ENCODE measurements at places on chromosomes 7 and 10.

- no peak for DNase-seq
These were observed 45.2 kb downstream of the HIPK2 start for GRCh38 chr7:139732471-139733167.

- no peak for DNase-seq
These were observed 58.8 kb downstream of the WDR37 start for GRCh38 chr10:1114719-1115606.

DNA sequence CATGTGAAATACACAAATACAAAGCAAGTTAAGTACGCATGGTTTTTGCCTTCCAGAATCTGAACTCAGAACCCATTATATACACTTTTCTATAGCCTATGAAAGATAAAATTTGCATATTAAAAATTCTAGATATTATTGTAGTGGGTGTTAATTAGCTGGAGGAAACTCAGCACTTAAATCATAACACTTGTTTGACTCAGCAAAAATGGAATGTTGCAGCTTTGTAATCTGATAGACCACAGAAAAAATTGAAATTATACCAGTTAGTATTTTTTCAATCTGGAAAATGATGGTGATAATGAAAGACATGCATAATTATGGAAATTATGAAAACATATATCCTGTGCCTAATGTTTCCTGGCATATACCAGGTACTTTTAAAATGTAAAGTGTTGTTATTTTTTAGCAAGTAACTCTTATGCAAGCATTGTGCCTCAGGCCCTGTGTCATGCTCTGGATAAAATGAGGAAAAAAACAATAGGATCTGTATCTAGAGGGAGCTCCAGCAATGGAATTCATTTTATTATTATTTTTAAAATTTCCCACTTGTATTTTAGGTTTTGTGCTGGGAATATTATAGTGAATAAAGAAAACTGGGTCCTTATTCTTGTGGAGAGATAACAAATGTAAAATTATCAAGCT lies 490.4 kb upstream of the SEMA3A start:
- DNase-seq, result no peak

DNA sequence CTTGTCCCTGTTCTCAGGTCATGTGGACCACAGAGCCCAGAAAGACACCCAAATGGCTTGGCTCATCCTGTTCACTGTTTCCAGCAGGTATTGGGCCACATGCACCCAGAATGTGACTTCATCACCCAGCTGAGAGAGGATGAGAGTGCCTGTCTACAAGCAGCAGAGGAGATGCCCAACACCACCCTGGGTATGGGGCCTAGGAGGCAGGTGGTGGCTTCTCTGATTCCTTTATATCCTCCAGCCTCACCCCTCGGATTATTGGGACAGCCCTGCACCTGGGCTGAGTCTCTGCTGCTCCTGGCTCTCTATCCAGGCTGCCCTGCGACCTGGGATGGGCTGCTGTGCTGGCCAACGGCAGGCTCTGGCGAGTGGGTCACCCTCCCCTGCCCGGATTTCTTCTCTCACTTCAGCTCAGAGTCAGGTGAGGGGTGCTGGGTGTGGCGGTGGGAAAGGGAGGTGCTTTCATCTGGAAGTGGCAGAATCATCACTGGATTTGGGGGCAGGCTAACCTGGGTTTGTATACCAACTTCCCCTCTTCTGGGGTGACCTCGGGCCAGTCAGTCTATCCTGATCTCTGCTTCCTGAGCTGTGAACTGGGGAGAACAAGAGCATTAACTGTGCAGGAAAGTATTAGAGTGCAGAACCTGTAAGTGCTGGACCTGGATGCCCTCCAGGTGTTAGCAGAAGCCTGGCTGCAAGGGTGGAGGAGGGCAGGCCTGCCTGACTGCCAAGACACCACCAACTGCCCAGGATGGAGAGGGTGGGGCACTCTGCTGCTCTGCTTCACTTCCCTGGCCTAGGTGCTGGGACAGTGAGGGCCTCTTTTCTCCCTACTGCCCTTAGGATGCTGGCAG lies 5.2 kb downstream of the GHRHR start:
- DNase-seq, result no peak

DNA sequence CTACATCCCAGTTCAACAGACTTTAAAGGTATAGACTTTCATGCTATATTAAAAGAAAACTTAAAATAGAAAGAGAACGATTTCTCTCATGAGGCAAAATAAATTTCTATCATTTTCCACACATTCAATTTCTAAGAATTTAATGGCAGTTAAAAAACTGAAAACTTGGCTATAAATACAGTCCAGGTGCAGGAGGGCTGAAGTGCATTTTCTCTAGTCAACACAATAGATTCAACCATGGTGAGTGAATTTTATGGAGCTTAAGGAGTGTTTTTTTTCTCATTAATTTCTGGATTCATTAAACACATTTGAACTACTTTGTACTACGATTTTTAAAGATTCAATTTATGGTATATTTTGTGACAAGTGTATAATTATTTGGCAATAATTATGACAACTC lies 240.8 kb upstream of the SLC26A5 start:
- DNase-seq, result no peak

- no peak for DNase-seq
These were observed 32.9 kb upstream of the FOXL3 start for GRCh38 chr7:256981-257646.

DNA sequence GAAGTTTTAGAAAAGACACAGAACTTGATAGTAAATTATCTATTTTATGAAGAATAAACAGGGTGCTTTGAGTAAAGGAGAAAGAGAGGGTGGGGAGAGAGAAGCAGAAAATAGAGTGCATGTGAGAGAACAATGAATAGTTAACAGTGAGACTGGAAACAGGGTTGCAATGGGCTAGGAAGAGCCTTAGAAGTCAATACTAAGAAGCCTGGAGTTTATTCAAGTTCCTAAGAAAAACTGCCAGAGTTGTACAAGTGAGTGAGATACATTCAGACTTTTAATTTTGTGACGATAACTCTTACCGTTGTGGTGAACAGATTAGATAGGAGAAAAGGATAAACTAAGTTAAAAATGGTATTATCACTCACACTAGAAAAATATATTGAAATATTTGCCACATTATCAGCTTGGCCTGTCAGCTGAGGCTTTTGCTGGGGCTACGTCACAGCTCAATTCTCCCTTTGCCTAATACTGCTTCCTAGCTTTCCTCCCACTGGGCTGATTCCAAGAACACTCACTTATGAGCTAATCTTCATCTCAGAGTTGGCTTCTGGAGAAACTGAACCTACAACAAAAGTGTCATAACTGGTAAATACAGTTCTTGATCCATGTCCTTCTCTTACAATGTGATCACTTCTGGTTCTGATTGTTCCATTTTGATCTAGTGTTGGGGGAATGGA lies 92.7 kb downstream of the SEMA3D start:
- no peak for DNase-seq

GRCh38 chr10:114350751-114351150 lies 53.6 kb downstream of the AFAP1L2 start:
- no peak for DNase-seq

DNA sequence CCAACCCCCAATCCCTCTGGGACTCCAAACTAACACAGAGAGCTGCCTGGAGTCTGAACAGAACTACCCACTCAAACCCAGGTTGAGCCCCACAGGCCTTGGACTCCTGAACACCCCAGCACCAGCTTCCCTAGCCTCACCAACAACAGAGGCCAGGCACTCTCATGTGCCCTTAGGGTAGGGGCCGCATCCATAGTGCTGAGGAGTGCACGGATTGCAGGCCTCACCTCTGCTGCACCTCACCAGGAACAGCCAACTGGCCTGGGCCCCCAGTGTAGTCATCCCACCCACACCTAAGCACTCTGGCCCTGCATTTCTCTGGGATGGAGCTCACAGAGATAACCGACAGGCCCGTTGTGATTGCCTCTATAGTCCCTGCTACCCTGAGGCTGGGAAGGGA lies 194.2 kb downstream of the HPSE2 start:
- DNase-seq, result no peak

- no peak for DNase-seq
These were observed 81.0 kb downstream of the CNOT4 start for GRCh38 chr7:135428879-135429278.

GRCh38 chr7:153152801-153153422 lies 393.4 kb downstream of the ACTR3B start:
- DNase-seq, result no peak

- DNase-seq, result no peak
These were observed 631.7 kb upstream of the GALNT17 start for GRCh38 chr7:70500261-70500660.

DNA sequence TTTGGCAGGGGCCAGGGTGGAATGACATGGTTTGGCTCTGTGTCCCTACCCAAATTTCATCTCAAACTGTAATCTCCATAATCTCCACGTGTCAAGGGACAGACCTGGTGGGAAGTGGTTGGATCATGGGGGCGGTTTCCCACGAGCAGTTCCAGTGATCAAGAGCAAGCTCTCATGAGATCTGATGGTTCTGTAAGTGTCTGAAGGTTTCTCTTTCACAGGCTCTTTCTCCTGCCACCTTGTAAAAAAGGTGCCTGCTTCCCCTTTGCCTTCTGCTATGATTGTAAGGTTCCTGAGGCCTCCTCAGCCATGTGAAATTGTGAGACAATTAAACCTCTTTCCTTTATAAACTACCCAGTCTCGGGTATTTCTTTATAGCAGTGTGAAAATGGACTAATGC lies 188.3 kb downstream of the CHCHD3 start:
- DNase-seq, result no peak

DNA sequence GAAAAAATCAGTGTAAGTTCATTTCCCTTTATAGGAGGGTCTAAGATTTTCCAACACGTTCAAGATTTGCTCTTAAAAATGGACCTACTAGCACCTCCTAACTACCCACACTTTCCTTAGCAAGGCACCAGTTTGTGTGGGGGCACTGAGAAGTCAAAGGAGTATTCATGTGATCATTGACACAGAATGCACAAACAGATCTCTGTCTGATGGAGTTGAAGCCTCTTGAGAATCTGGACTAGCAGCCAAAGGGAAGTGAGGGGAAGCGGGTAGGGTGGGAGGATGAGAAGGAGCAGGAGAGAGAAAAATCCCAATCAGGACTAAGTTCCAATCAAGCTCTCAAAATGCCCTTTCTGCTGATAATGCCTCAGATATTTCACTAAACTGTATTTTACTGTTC lies 4.1 kb downstream of the MMS19 start:
- DNase-seq, result no peak

DNA sequence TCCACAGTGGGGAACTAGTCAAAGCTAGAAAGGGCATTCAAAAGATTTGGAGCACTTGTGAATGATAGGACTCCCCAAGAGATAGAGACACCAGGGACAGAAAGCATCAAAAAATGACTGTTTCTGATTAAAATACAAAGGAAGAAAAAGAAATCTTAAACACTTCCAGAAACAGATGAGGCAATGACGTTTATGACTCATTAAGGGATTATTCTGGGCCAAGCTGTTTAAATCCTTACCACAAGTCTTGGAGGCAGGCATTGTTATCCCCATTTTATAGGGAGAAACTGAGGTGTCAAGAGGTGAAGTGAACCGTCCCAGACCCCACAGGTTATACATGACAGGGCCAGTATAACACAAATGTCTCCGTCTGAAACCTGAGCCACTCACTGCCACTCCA lies 68.3 kb upstream of the AMPH start:
- no peak for DNase-seq

GRCh38 chr10:8289186-8289924 lies 234.9 kb downstream of the GATA3 start:
- DNase-seq, result no peak

- no peak for DNase-seq
These were observed 13.9 kb downstream of the CREB3L2 start for GRCh38 chr7:137987968-137988367.

DNA sequence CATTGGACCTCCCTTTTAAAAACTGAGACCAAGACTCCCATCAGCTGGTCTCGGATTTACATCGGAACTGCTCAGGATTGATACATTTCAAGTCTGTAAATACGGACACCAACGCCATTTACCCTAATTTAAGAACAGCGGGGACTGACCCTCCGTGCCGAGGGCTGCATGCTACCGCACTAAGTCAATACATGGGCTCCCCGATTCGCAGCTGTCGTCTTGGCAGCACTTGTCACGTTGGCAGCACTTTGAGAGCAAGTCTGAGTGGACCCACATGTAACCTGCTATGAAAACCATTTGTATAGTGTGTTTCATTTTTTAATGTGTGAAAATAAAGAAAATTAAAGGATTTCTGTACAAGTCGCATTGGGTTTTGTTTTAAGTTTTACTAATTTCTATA lies 83.4 kb downstream of the EZH2 start:
- no peak for DNase-seq

DNA sequence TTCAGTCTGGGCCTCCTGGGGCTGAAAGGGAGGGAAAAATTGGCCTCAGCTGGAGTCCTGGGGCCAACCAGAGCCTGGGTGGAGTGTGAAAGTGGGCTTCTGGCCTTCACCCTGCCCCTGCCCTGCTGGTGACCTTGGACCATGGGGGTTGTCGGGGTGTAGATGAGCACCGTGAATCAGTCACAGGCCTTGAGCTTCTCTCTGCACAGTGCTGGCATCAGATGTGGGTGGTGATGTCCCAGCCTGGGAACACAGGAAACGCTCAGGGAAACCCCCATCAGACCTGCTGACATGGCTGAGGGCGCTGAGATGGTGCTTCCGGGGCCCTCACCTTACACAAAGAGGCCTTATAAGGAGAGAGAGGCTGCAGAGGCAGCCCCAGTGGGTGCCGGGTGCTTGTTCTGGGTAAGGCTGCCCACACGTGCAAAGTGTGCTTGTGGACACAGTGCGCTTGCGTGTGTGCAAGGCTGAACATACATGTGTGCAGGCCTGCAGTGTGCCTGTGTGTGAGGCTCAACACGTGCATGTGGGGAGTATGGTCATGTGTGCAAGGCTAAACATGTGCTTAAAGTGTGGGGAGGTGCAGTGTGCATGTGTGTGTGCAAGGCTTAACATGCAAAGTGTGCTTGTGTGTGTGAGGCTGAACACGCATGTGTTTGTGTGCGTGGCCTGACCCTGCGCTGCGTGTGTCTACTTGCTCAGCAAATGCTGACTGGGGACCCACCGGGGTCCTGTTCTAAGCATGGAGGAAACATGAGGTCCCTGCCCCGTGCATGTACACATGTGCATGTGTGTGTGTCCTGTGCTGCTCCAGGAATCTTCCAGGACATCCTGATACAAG lies 6.5 kb downstream of the ARPC1B start:
- DNase-seq, result peak; percentile 95

- no peak for DNase-seq
These were observed 92.1 kb downstream of the SIRT1 start for GRCh38 chr10:67976292-67977245.

DNA sequence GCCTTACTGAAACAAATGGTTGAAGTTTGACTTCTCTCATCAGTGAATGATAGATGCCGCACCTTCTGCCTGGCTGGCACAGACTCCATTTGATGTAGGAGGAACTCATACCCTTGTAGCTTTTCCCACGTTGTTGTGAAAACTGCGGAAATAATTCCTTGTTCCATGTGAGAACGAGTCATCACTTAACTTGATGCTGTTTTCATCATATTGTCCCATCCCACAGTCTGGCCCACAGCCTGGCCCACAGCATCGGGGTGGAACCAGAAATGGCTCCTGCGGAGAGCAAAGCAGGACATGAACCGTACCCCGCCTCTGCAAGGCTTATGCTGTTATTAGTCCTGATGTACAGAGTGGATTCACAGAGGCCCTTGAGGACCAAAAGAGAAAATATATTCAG lies 587.0 kb downstream of the SDK1 start:
- no peak for DNase-seq

Measured in stimulated activated CD4-positive, alpha-beta T cell treated with anti-CD3 and anti-CD28 coated beads, Interleukin-1b, Interleukin-23, amount 100 ng/mL, for 48 hours (primary cell).